ENCODE measurements at places on chromosomes 1 and 21. TPM values are rescaled to one million over a fixed set of nuclear protein-coding genes. Genes with fewer than 3 reads are reported as not detected.

The ARHGEF10L gene
- not detected for total RNA-seq

The HCN3 gene
- total RNA-seq: 1.9 TPM

The NECTIN4 gene
- 0.05 TPM for total RNA-seq

The SHCBP1L gene
- not detected for total RNA-seq

The CCDC181 gene
- not detected for total RNA-seq

The AKR7A3 gene
- 0.80 TPM for total RNA-seq

The GCSAML gene
- total RNA-seq: not detected

The CFAP74 gene
- not detected for total RNA-seq

The OR2M3 gene
- not detected for total RNA-seq

Measured in activated CD4-positive, alpha-beta memory T cell treated with anti-CD3 and anti-CD28 coated beads for 36 hours (primary cell).